Tracheal epithelial cell (primary cell): ENCODE measurements at places on chromosomes 6 and 20. TPM values are rescaled to one million over a fixed set of nuclear protein-coding genes. Genes with fewer than 3 reads are reported as not detected.

The PNLDC1 gene
- total RNA-seq: under 0.01 and 0.21 TPM in 2 replicates

The FITM2 gene
- 3.4 and 4.5 TPM in 2 replicates for total RNA-seq

The ADGB gene
- not detected in 2 replicates for total RNA-seq

The ANKEF1 gene
- 2.9 and 6.6 TPM in 2 replicates for total RNA-seq
